Osteocyte (in vitro differentiated cells): ENCODE measurements at places on chromosomes 16 and 17. TPM values are rescaled to one million over a fixed set of nuclear protein-coding genes. Genes with fewer than 3 reads are reported as not detected.

The CX3CL1 gene
- total RNA-seq, result 2.3 and 2.6 TPM in 2 replicates

The PYY gene
- not detected in 2 replicates for total RNA-seq

The MYH13 gene
- total RNA-seq, result not detected in 2 replicates

The LPCAT2 gene
- total RNA-seq, result 9.6 and 11.1 TPM in 2 replicates

The CRLF3 gene
- 7.9 and 8.6 TPM in 2 replicates for total RNA-seq

The NDUFAF8 gene
- 38.9 and 42.4 TPM in 2 replicates for total RNA-seq

The CTRB1 gene
- total RNA-seq, result not detected in 2 replicates

The PDILT gene
- not detected in 2 replicates for total RNA-seq

The DNAH17 gene
- total RNA-seq, result 0.52 and 0.54 TPM in 2 replicates

The ELMO3 gene
- 1.7 and 2.1 TPM in 2 replicates for total RNA-seq

The ALOX12 gene
- total RNA-seq, result not detected in 2 replicates

The CRISPLD2 gene
- 3.3 and 3.5 TPM in 2 replicates for total RNA-seq

The MCRIP1 gene
- total RNA-seq, result 169 and 176 TPM in 2 replicates

The GNG13 gene
- not detected in 2 replicates for total RNA-seq

The LRRC37A gene
- total RNA-seq, result 3.5 and 4.1 TPM in 2 replicates

The TEX14 gene
- total RNA-seq, result 0.13 and 0.27 TPM in 2 replicates
